ENCODE measurements at places on chromosomes 7 and 10.

DNA sequence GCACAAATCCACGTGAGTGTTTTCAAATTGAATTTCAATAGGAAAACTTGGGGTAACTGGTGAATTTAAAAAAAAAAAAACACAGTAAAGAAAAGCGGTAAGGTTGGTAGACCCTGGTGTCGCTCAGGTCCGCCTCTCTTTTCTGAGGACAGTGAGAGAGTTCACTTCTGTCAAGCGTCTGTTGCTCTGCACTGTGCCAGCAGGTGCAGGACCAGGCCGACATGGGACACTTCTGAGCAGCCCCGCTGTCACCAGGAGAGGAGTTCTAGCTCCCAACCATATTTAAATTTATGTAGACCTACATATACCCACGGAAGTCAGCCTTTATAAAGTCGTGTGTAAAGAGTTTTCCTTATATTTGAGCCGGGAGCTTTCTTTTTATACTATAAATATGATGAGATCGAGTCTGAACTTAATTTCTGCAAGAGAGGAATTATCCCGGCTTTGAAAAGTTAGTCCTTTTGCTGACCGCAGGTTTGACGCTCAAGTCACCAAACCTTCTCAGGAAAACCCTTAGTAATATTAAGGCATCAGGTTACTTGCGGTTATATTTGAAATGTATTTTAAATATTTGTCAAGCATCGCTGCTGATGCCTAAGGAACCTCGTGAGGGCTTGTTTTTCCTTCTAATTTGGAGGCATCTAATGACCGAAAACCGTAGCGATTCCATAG lies 531 bp downstream of the IKZF1 start:
- DNase-seq = peak; percentile 75

- DNase-seq = no peak
These were observed 30.7 kb downstream of the ANKIB1 start for GRCh38 chr7:92276460-92276864.

DNA sequence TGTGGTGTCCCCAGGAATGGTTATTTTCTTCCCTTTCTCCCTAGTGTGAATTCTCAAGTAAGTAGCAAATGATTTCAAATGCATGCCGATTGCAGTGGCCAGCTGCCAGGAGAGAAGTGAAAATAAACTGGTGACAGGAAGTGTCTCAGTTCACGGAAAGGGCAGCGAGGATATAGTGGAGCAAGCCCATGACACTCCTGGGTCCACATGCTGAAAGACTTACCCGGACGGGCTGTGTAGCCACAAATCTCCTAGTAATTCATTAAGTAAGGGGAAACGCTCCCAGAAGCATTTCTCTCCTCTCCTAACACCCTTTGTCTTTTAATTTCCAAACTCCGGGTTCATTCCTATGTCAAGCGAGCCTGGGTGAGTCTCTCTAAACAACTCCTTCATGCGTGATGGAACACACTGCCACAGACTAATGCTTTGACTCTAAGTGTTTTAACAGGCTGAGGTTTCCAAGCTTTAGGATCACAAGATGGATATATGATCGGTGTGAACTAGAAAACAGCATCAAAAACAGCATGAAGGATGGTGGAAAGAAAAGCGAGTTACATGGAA lies 125.6 kb downstream of the CYP26A1 start:
- no peak for DNase-seq

GRCh38 chr10:31128536-31128935 lies 96.9 kb upstream of the ZNF438 start:
- DNase-seq = no peak

DNA sequence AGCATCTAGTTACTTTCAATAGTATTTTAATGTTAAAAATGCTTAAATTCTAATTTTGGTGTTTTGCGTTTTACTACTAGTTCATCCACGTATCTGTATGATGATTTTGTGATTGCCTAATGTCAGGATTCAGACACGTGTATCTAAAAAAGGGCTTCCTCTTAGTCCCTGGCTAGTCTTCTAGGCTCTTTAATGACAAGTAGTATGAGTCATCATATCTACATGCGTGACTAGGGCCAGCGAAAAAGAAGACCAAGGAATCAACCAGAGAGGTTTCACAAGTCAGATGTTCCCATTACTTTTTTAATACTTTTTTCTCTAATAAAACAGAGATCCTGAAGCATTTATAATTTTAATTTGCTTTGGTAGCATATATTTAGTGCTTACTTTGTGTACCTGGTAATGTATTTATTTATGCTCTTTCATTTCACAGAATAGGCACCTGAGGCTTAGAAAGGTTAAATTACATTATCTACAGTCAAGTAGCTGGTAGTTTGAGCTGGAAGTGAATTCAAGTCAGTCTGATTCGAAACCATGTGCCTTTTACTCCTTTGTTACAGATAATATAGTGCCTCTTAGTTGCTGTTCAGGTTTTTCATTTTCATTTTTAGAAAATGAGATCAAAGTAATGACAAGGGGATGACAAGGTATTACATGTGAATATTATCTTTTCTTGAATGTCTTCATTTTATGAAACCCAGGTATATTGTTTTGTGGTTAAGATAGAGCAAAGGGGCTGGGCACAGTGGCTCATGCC lies 140.3 kb downstream of the FOXP2 start:
- DNase-seq = no peak

- no peak for DNase-seq
These were observed 26.4 kb upstream of the PPP3CB start for GRCh38 chr10:73522263-73522662.

DNA sequence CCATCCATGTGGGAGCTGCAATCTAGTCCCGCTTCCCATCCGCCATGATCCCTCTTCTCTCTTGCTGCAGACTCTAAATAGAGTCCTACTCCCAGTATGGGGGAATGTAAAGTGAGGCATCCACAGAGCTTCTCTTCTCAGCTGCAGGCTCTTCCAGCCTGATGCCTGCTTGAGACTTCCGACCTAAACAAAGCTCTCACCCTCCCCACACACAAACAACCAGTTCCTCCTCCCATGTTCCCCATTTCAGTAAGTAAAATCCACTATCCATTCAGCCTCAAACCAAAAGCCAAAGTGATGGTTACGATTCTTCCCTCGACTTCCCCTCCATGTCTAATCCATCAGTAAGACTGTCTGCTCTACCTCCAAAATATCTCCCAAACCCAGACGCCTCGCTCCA lies 108.2 kb upstream of the NFE2L3 start:
- no peak for DNase-seq

DNA sequence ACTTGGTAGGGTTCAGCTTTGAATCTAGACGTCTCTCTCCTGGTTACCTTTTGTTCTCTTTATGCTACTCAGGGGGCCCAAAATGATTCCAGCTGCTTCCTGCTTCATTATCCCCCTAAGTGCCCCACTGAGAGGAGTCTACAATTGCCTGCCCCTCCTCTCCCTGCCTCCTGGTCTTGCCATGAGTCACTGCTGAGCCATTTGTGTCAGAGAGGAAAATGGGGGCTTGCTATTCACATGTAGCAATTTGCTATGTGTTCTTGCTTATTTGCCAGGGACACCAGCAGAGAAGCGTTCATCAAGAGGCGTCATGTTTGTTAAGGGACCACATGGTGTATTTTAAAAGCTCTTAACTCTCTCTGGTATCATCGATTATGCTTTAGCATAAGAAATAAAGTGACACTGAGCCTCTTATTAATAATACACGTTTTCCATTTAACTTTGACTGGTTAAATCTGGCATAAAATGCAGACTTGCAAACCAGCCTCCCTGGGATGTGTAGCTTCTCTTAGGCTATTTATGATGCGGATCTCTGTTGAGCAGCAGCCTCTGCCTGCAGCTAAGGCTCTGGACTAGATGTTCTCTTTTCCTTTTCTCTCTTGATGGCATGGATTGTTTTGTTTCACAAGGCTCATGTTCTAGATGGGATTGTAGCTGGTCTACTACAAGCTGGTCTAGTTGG lies 239.3 kb downstream of the AUTS2 start:
- no peak for DNase-seq

- DNase-seq = no peak
These were observed 361 bp upstream of the PLXDC2 start for GRCh38 chr10:19815731-19816410.

DNA sequence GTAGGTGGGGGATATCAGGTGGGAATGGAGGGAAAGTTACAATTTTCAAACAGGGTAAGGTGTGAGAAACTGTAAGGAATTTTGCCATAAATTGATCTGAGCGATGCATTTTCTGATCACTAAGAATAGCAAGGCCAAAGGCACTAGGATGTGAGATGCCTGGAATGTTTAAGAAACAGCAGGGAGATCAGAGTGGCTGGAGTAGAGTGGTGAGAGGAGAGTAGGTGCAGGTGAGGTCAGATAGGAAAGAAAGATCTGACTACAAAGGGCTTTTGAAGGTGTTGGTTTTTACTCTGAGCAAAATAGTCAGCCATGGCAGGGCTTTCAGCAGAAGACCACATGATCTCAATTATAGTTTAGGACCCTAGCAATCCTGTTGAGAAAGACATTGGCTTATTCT lies 55.0 kb downstream of the HDAC9 start:
- DNase-seq = no peak

- DNase-seq = no peak
These were observed 304.5 kb downstream of the WDR37 start for GRCh38 chr10:1360558-1361164.

- no peak for DNase-seq
These were observed 1064.9 kb downstream of the NXPH1 start for GRCh38 chr7:9498303-9498702.

GRCh38 chr7:44177570-44178131 lies 11.6 kb downstream of the GCK start:
- no peak for DNase-seq

DNA sequence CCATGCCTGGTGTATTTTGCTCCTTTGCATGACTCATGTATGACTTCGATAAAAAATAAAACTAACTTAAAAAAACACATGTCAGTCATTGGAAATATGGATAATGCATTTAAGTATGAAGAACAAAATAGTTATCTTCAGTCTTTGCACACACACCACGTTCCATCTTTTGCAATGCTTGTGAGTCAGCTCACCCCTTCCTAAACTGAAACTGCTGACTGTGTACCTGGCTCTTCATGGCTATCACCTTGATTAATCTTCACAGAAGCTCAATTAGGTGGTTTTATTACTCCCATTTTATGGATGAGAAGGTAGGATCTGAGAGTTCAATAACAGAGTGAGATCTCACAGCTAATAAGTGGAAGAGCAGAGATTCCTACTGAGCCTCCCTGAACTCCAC lies 79.5 kb downstream of the CARD11 start:
- DNase-seq = no peak

DNA sequence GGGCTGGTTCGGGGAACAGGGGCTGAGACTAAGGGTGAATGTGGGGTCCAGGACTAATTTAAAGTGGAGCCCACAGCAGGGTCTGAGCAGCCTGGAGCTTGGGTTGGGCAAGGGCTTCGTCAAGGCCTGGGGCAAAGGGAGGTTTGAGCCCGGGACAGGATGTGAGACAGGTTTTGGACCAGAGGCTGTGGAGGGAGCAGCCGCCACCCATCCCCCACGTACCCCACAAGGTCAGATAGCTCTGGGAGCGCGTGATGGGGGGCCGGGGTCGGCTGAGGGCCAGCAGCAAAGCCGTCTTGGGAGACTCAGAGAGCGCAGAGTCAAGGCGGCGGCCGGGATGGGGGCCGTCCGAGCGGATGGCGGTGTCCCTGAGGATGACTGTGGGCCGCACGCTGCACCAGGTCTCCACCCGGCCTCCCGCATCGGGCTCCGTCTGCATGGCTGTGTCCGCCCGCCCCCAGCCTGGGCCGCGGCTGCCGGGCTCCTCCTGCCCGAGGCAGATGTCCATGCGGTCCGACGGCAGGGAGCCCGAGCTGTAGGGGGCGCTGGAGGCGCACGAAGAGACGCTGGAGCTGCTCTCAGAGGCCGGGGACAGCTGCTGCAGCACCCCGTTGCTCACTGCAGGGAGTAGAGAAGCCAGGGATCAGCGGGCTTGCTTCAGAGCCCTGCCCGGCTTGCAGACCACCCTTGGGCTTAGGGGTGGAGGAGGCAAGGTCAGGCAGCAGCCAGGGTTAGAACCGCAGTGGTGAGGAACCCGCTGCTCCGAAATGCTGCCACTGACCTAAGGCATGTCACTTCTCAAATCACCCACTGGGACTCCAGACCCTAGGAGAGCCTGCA lies 12.1 kb downstream of the PDZD7 start:
- DNase-seq = peak; percentile 71

DNA sequence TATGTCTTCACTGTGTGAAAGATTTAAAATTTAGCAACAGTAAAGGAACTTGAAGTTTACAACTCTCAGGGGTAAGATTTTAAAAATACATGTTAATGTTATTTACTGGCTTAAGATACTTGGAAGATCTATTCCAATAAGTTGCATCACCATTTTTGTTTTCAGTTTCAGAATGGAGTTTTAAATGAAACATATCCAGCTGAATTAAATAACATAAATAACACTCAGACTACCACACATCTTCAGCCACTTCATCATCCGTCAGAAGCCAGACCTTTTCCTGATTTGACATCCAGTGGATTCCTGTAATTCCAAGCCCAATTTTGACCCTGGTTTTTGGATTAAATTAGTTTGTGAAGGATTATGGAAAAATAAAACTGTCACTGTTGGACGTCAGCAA lies 44.3 kb downstream of the AHR start:
- DNase-seq = no peak

- no peak for DNase-seq
These were observed 1.3 kb downstream of the SLC26A4 start for GRCh38 chr7:107661865-107662379.

GRCh38 chr10:79028451-79029010 lies 40.2 kb upstream of the ZMIZ1 start:
- no peak for DNase-seq

GRCh38 chr10:43407148-43407575 lies 1.8 kb downstream of the HNRNPF start:
- DNase-seq = peak; percentile 59

GRCh38 chr10:91159254-91159783 lies 61.1 kb upstream of the PCGF5 start:
- no peak for DNase-seq

DNA sequence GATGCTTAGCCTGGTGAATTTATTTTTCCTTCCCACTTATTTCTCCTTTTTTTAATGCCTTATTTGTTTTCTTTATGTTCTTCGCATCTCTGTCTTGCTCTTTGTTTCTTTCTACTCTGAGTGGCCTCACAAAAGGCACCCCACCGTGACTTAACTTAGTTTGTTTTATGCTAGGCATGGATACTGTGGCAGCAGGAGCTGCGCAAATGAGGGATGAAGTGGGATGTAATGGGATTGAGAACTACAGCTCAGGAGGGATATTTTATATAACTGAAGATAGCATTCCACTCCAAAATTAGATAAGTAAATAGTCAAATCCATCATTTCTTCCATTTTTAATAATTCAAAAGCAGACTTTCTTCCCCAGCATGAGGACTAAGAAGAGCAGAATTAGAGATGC lies 1.7 kb upstream of the CACNA2D1 start:
- DNase-seq = no peak

GRCh38 chr10:4353964-4354363 lies 472.0 kb upstream of the AKR1E2 start:
- DNase-seq = peak; percentile 9

GRCh38 chr7:125664625-125665024 lies 735.0 kb upstream of the POT1 start:
- no peak for DNase-seq

GRCh38 chr7:29139191-29139590 lies 7.1 kb downstream of the CPVL start:
- no peak for DNase-seq

- DNase-seq = no peak
These were observed 13.1 kb downstream of the PIP4K2A start for GRCh38 chr10:22701132-22701826.
